ENCODE measurements at places on chromosomes 13 and 19.

DNA sequence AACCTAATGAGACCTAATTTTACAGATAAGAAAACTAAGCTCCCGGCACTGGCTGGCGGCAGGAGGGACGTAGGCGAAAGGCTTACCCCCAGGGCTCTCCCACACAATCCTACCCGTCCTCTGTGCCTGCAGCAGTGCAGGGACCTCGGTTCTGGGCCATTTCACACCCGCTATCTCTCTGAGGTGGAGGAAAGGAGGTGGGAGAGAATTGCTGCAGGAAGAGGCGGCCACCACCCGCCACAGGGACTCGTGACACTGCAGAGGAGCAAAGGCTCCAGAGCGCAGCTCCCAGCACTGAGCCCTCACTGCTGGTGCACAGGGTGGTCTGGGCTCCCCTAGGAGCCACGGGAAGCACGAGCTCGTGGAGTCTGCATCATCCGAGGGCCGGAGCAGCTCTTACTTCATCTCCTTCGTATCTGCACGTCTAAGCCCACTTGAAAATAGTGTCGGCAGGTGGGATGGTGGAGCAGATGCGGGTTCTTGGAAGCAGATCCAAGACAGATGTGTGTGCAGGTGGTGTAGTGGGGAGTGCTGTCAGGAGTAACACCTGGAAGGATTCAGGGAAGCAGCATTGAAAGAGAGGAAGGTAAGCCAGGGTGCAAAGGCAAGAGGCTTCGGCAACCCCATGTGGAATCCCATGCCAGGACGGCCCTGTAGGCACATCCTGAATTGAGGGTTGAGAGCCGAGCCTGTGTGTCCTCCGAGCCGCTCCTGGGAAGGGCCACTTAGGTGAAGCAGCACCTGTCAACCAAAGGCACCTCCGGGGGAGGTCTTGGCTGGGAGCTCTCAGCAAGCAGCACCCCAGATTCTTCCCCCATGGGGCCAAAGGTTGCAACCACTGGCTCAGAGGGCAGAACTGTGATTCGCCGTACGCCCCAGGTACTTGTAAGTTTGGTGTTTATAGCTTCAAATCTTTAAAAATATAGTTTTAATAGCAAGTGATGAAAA is 115.8 kb upstream of the SPACA7 start:
- H3K4me1 ChIP-seq = no peaks in the 10 kb centered on the region
- no peaks in the 10 kb centered on the region for H3K36me3 ChIP-seq
- peak; percentile 34 for DNase-seq

DNA sequence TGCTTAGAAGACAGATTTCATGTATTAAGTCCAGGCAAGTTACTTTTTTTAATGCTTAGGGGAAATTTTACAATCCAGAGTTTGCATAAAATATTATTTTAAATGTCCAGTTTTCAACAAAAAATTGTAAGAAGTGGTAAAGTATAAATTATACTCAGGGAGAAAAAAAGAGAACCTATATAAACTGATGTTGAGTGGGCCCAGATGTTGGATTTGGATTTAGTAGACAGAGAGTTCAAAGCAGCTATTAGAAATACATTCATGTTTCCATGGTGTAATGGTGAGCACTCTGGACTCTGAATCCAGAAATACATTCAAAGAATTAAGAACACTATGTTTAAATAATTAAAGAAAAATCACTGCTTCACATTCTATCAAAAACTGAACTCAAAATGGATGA is 349.9 kb upstream of the ZNF507 start:
- no peaks in the 10 kb centered on the region for H3K27me3 ChIP-seq
- no peak overlapping the region for H3K4me3 ChIP-seq
- no peaks in the 10 kb centered on the region for H3K36me3 ChIP-seq
- H3K27ac ChIP-seq = no peak overlapping the region
- H3K4me1 ChIP-seq = no peaks in the 10 kb centered on the region

DNA sequence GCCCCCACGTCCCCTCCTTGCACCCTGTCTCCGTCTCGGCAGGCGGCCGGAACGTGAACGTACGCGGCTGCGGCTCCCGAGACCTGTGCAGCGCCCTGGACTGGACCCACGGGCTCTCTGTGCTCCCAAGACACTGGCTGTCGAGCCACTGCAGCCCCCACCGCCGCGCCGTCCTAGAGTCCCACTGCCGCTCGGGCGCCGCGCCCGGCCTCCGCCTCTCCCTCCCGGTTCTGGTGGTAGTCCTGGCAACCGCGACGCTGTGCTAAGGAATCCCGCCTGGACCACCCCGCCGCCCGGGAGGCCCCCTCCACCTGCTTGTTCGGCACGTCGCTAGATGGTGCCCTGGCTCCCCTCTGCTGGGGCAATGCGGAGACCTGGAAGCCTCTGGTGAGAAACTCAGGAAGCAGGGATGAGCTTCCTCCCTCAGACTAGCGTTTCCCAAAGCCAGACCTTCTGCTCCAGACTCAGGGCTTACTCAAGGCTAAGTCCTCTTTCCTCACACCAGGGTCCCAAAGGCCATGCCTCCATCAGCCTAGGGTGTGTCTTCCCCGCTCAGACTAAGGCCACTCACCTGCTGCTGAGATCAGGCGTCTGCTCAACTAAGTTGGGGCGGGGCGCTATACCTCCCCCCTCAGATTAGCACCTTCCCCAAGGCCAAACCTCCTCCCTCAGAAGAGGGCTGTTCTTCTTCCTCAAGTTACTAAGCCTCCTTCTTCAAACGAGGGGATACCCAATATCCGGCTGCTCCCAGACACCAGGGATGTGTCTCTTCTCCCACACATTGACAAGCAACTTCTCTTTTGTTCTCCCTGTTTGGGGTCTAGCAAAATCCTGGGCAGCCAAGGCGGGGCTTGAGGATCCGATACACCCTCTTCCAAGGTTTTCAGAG is 16.1 kb upstream of the IRGC start:
- H3K27me3 ChIP-seq = peaks cover 15% of the 10 kb centered on the region
- H3K27ac ChIP-seq = peak overlapping the region; percentile 81
- H3K4me1 ChIP-seq = peaks cover 18% of the 10 kb centered on the region
- peak overlapping the region; percentile 81 for H3K4me3 ChIP-seq

GRCh38 chr13:31649766-31650165 is 89.6 kb upstream of the RXFP2 start:
- DNase-seq = no peak
- H3K27ac ChIP-seq = no peak overlapping the region
- no peaks in the 10 kb centered on the region for H3K27me3 ChIP-seq
- H3K4me1 ChIP-seq = no peaks in the 10 kb centered on the region

GRCh38 chr13:98182153-98182552 is 5.1 kb upstream of the RNF113B start:
- DNase-seq = no peak
- no peaks in the 10 kb centered on the region for H3K27me3 ChIP-seq
- H3K4me1 ChIP-seq = peaks cover 3% of the 10 kb centered on the region
- H3K4me3 ChIP-seq = no peak overlapping the region
